ENCODE measurements at places on chromosomes 12 and 14.

- DNase-seq, result no peak
Measured at GRCh38 chr14:85453401-85454225, 76.3 kb upstream of the FLRT2 start.

- no peak for DNase-seq
Measured at GRCh38 chr14:65650826-65651225, 238.3 kb downstream of the FUT8 start.

DNA sequence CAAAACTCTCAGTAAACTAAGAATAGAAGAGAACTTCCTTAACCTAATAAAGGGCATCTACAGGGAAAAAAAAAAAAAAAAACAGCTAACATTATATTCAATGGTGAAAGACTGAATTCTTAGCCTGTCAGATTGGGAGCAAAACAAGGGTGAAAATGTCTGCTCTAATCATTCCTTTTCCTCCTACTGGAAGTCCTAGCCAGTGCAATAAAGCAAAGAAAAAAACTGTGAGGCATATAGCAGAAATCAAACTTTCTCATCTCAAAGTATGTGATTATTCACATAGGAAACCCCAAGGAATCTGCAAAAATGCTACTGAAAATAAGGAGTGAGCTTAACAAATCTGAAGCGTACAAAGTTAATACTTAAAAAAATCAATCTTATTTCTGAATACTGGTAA is 170.7 kb downstream of the NUAK1 start:
- no peak for DNase-seq

- no peak for DNase-seq
Measured at GRCh38 chr12:26429070-26429691, 233.8 kb downstream of the SSPN start.

- no peak for DNase-seq
Measured at GRCh38 chr14:100048786-100049185, 16.4 kb upstream of the EVL start.

- DNase-seq, result no peak
Measured at GRCh38 chr12:81010641-81011040, 67.2 kb upstream of the ACSS3 start.

- no peak for DNase-seq
Measured at GRCh38 chr14:64788706-64789105, 84.5 kb downstream of the PLEKHG3 start.

Measured in amygdala (tissue), 56 donors.